ENCODE measurements at places on chromosomes 6 and 20.
A peak's percentile ranks its signal among the peaks of the same experiment; 100 is the strongest.

DNA sequence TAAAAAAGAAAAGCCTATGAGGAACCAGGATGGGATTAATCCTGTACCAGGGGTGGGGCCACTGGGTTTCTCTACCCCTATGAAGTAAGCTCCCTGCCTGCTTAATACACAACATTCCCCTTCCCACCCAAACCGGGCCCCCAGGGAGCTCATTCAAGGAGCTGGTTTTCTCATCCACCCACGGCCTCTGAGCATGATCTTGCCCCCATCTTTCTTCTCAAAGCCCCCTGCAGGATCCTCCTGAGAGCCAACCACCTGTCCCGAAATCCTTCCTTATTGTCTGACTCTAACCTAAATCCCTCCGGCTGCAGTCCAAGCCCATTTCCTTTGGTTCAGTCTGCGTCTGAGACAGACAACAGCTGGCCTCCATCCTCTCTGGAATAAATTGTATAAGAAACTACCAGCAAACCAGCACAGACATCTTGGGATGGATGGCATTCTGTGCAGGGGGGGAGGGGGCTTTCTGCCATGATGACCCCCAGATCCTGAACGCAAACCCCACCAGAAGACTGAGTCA, 21.0 kb downstream of the KCNK5 start:
- DNase-seq = no peak

DNA sequence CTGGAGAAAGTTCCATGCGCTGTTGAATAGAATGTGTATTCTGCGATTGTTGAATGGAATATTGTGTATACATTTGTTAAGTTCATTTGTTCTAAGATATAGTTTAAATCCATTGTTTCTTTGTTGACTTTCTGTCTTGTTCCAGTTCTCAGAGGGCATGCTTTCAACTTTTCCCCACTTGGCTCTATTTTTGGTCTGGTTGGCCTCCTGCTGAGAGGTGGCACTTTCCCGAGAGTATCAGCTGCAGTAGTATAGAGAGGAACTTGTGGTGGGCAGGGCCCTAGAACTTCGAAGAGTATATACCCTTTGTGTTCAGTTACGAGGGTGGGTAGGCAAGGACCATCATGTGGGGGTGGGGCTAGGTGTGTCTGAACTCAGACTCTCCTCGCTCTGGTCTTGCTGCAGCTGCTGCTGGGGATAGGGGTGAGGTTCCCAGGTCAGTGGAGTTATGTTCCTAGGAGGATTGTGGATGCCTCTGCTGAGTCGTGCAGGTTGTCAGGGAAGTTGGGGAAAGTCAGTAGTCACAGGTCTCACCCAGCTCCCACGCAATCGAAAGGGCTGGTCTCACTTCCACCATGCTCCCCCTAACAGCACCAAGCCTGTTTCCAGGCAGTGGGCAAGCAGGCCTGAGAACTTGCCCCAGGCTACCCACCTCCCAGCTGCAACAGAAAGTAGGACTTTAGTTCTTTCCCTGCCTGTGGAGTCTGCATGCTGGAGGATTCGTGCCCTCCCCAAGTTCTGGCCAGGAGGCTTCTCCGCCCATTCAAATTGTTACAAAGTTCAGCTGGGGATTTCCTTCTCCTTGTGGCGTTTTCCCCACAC, 118.9 kb upstream of the SSTR4 start:
- no peak for DNase-seq

- no peak for DNase-seq
Observed at GRCh38 chr6:157531169-157531985, 150.4 kb downstream of the ZDHHC14 start.

GRCh38 chr6:148203281-148203925, 139.2 kb upstream of the SASH1 start:
- no peak for DNase-seq

GRCh38 chr6:43608807-43609206, 20.3 kb downstream of the GTPBP2 start:
- no peak for DNase-seq

DNA sequence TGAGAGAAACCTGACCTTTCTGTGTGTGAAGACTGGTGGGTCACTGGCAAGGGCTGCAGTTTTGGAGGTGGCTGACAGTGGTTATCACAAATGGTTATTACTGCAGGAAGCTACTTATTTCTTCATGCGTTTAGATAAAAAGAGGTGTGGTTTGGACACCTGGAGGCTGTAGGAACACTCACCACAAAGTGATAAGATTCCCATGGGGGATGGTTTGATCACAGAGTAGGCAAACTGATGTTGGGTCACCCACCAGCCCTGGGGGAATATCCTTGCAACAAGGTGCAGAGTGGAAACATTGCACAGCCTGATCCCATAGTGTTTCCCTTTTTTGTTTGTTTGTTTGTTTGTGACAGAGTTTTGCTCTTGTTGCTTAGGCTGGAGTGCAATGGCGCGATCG, 33.9 kb upstream of the RNGTT start:
- DNase-seq = no peak

GRCh38 chr20:51533291-51534172, 9.0 kb downstream of the NFATC2 start:
- DNase-seq = peak; percentile 52

GRCh38 chr20:53617791-53618489, 24.3 kb upstream of the ZNF217 start:
- DNase-seq = no peak

DNA sequence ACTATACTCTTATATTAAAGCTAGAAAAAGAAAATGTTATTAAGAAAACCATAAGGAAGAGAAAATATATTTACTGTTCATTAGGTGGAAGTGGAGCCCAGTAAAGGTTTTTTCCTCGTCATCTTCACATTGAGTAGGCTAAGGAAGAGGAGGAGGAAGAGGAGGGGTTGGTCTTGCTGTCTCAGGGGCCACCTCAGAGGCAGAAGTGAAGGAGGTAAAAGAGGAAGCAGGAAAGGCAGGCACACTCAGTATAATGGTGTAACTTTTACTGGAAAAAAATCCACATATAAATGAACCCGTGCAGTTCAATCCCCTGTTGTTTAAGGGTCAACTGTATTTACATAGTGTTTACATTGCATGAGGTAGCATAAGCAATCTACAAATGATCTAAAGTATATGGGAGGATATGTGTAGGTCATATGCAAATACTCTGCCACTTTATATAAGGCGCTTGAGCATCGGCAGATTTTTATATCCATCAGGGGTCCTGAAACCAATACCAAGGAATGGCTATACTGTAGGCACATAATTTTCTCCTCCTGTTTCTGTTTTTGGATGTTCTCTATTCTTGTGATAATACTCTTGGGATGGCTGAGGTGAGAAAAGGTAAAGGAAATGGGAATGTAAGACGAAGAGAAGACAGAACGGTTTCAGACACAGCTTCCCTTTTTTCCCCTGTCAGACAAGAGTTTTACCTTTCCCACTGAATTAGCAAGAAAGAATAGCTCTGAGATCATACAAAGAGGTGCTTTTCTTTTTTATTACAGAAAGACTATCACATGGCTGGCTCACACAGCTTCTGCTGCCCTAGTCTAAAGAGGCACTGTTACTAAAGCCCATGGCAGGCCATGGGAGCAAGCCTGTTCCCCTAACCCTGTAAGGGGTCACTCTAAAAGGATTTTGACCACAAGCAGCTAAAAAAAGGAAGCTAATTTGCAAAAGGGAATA, 59.9 kb downstream of the NUDT3 start:
- no peak for DNase-seq

DNA sequence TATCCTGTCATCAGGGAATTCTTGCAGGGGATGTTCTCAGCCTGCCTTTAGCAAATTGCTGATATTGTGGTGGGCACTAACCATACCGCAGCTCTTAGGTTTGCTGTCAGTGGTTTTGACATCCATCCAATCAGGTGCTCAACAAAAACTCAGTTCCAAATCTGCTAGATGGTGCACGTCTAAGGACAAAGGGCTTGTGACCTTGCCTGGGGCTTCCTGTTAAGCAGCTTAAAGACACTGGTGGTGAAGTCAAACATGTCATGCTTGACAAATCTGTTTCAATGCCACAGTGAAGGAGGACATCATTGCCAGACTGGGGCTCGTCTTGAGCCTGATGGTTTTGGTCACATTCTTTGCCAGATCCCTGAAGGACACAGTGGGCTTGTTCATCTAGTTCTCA, 179.8 kb upstream of the NOX3 start:
- DNase-seq = no peak

GRCh38 chr6:33301877-33302276, 3.1 kb upstream of the RGL2 start:
- DNase-seq = no peak

DNA sequence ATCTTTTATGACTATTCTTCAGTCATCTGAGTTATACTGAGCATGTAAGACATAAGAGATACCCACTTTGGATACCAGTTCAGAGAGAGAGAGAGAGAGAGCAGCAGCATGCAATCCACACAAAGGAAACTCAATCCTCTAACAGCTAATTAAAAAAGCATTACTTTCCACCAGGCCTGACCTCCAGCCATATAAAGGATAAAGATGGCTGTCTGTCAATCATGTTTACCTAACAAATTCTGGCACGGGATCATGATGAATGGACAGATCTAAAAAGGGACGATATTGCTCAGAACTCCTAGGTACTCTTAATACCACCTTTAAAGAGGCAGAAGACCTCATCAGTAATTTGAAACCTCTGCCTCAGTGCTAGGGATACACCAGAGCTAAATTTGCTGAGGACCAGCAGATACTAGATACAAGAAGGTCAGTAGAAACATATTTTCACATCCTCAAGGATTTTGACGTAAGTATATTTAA, 159.2 kb downstream of the RPS12 start:
- DNase-seq = no peak

DNA sequence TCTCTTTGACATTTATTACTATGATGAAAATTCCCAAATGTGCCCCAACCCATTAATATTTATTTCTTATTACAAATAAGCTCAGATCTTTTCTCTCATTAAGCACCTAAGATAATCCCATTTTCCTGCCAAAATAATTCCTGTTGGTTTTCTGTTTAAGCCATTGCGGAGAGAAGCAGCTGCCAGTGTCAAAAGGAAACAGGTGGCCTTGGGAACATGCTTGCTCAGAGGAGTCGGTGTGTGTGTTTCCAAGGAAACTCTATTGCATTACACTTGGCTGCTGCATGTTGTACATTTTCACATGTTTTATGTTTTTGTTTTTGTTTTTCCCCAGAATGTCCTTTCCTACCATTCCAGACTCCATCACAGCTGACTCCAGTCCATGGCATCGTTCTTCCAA, 56.4 kb downstream of the CD24 start:
- no peak for DNase-seq

GRCh38 chr6:44660561-44661220, 273.2 kb downstream of the CDC5L start:
- DNase-seq = no peak

DNA sequence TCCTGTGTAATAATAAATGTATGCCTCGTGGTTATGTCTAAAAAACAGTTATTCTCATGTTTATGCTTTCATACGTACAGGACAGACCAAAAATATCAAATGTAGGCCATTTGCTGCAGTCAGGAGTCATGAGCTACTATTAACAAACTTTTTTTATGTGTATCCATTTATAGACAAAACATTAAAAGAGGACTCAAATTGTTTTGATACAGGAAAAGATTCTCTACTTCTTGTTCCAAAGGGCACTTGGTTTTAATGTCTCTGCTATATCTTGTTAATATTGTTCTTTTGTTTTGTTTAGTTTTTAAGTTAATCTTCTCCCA, 155.2 kb downstream of the ZDHHC14 start:
- no peak for DNase-seq

- no peak for DNase-seq
Observed at GRCh38 chr6:75166773-75167172, 39.1 kb downstream of the COL12A1 start.

DNA sequence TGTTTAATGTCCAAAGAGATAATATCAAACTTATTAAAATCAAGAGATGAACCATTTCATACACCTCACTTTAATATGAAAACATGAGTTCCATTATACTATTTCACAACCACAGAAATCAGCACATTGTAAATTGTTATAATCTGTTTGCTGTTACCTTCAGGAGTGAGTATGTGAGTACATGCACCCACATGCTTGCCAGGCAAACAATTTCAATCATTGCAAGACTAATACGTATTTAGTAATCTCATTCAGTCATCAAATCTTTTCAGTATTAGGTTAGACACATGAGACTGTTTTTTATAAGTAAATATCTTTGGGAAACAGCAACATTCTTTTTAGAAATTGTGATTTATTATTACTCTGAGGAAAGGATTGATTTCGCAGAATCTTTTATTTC, 9.3 kb upstream of the EPM2A start:
- no peak for DNase-seq

- no peak for DNase-seq
Observed at GRCh38 chr6:1796706-1797529, 187.2 kb downstream of the FOXC1 start.

All from activated CD4-positive, alpha-beta memory T cell treated with anti-CD3 and anti-CD28 coated beads for 36 hours (primary cell).